ENCODE measurements at places on chromosomes 16 and 17.

GRCh38 chr16:57935904-57936303, 35.0 kb downstream of the CNGB1 start:
- DNase-seq = no peak

DNA sequence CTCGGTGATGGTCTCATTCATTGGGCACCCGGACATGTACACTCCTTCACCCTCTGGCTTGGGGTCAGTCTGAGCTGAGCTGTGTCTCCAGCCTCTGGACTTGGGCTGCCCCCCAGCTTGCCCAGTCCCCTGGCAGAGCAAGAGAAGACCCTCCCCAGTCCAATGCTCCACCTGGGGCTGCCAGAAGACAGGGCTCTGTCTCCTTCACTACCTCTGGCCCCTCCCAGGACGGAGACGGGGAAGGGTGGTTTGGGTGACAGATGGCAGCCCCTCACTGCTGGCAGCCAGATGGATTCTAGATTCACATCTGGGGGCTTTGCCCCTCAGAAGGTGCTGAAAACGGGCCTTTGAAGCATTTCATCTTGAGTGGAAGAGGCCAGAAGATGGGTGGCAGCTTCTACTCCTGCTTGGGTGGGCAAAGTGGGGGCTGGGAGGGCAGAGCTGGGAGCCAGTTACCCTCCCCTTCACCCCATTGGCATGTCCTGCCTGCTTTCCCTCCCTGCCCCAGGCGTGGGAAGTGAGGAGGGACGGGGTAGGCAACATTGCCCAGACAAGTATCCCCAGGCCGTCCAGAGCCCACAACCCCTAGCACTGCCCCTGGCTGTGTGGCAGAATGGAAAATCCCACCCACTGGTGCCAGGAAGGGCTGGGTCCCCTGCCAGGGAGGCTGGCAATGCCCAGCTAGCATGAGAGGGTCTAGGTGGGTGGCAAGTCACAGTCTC, 13.9 kb downstream of the NGFR start:
- no peak for DNase-seq

GRCh38 chr16:29714972-29715371, 30.8 kb downstream of the C16orf54 start:
- DNase-seq = no peak

DNA sequence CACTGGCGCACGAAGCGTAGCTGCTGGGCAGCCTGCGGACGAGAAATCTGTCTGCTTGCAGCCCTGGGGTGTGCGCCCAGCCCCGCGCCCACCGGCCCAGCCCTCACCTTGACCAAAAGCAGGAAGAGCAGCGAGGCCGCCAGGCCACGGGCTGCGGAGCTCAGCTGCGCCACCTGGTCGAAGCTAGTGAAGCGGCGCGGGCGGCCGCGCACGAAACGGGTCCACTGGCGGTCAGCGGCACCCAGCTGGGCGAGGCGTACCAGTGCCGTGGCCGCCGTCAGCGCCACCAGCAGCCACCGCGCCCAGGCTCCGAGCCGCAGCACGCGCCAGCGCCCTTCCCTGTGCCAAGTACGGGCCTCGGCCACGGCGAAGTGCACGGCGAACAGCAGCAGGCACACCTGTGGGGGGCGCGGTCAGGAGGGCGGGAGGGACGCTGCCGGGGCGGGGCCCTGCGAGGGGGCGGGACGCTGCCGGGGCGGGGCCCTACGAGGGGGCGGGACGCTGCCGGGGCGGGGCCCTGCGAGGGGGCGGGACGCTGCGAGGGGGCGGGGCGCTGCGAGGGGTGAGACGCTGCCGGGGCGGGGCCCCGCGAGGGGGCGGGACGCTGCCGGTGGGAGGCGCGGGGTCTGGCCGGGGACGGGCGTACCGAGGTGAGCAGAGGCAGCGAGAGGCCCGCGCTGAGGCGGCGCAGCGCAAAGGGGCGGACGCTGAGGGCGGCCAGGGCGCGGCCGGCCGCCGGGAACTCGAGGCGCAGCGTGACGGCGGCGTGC, 43.2 kb downstream of the TSC2 start:
- no peak for DNase-seq

GRCh38 chr16:88064011-88064888, 113.0 kb downstream of the BANP start:
- DNase-seq = no peak

DNA sequence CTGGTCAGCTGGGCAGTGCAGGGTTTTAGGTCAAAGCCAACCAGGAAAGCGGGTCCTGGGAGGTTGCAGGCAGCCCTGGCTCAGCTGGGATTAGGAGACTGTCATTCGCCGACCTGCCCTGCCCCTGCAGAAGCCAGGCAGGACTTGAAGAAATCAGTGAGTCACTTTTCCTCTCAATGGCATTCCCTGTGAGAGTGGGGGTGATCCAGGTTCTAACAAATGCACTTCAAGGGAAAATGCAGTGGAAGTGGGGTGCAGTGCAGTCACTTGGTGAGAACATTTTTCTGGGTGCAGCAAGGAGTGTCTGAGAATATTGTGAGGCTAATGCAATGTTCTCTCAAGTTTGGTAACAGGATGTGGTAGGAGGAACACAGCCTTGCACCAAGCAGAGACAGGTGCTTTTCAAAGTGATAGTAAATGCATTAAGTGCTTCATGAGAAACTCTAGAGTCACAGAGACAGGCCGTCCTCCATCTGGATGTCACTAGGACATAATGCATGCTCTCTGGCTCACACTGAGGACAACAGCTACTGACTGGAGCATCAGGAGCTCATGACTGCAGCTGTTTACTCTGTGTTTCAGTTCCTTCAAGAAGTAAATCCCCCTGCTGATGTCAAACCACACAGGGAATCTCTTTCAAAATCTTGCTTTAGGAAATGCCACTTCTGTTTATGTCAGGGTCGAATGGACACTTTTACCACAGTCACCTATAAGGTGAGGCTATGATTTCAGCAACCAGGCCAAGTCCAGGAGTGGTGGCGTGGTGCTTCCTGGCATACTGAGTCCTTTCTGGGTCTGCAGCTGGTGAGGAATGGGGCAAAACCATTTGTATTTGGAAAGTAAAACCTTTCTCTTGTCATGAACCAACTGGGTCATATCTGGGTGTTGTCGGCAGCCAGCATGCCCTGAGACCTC, 16.7 kb downstream of the CDK5R1 start:
- DNase-seq = no peak

GRCh38 chr17:39996162-39996561, 15.6 kb downstream of the PSMD3 start:
- no peak for DNase-seq

DNA sequence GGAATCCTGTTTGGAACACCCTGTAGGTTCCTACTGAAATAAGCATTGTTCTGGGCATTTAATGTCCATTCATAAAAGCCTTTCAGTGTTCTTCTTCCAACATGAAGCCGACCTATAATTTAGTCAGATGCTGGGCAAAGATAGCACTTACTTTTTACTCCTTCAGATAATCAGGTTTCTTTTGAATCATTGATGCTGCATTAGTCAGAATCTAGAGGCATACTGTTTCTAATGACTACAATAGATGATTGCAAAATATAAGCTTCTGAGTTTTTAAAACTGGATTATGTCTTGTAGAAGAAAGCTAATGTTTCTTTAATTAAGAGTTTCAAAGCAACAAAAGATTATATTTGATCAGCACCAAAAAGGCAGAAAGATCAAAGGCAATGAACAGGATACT, 16.0 kb downstream of the MMD start:
- DNase-seq = no peak

- no peak for DNase-seq
Observed at GRCh38 chr17:18037486-18037885, 1.5 kb downstream of the ATPAF2 start.

GRCh38 chr16:63737633-63738032, 1384.2 kb downstream of the CDH11 start:
- no peak for DNase-seq

GRCh38 chr17:32569171-32570080, 82.6 kb downstream of the CDK5R1 start:
- no peak for DNase-seq

DNA sequence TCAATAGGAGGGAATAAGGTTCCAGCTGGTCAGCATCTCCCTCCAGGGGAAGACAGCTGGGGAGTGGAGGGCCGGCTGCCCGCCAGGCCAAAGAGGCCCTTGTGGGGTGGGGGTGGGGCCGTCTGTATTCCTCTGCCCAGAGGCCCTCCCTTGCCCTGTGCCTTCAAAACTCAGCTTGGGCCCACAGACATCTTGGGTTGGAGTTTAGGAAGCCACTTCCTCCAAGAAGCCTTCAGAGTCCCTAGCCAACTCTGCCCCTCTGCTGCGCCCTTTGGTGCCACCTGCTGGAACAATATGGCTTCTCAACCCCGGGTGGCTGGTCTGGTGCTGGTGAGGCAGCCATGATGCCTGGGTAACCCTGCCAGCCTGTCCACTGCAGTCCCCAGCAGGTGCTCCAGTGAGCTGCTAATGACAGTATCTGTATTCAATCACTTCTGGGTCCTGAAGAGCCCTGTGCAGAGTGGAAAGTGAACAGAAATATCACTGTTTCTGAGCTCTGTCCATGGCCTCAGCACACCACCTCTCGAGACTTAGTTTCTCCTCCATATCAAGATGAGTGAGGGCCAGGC, 16.7 kb downstream of the HSD11B2 start:
- no peak for DNase-seq

DNA sequence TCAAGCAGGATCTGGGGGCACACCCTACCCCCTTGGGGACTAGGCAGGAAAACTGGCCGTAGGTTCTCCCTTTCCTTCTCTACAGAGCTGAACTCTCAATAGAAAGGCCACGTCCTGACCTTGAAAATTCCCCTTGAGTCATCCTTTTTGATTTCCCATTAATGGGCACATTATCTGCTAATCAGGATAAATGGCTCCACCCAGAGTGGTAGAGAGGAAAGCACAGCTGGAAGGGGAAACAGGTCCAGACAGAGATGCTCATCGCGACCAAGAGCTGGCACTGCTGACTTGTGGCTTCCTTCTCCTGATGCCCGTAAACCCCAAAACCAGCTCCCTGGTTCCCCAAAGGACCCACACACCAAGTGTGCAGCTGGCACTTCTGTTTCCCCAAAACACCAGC, 206.5 kb upstream of the CDH5 start:
- DNase-seq = peak; percentile 31

- DNase-seq = no peak
Observed at GRCh38 chr16:79097166-79097565, 503.4 kb downstream of the MAF start.

DNA sequence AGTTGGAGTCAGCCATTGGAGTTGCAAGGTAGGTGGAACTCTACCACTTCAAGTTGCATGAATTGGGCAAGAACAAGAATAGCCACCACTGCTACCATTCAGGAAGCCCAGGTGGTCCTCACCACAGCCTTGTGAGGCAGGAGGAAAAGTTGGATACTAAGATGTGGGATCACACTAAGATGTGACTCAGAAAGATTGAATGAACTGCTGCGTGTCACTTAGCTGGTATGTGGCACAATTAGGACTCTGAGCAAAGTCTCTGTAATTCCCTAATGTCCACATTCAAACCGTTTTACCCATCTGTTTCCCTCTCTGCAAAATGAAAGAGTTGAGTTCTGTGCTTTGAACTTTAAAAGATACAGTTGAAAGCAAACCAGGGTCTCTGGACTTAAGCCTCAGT, 44.7 kb upstream of the HS3ST3A1 start:
- DNase-seq = no peak

- no peak for DNase-seq
Observed at GRCh38 chr17:60506312-60506711, 19.7 kb downstream of the APPBP2 start.

DNA sequence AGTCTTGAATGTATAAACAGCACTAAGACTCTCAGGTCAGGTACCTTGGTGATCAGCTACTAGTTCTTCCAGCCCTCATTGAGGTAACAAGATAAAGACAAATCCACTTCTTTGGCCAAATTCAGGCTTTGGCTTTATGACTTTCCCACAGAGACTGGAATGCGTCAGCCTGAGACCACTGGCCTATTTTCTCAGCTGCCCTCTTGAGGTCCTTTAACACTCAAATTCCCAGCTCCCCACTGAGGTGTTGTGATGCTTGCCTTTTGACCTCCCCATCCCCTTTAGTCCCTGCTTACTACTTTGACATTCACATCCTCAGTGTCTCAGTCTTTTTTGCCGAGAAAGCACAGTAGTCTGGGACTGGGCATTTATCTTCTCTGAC, 10.6 kb downstream of the TNFAIP1 start:
- DNase-seq = no peak

GRCh38 chr17:43609613-43610385, 51.9 kb downstream of the MEOX1 start:
- no peak for DNase-seq

DNA sequence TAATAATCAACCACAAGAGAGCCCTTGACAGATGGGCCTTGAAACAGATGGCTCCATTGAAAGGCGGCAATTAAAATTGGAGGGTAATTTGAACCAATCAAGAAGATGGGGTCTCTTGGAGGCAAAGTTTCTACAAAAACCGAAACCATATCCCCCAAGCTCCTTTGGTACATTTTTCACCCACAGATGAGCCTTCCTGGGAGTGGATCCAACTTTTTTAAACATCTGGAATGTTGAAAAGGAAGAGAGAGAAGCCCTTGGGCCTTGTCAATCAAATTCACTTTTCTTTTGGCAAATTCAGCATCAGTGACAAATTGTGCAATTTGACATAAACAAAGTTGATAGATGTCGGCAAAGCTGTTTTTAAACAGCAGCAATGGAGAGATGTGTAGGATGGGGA, 13.2 kb upstream of the NUP93 start:
- no peak for DNase-seq

- no peak for DNase-seq
Observed at GRCh38 chr17:61380836-61381525, 18.7 kb upstream of the TBX2 start.

DNA sequence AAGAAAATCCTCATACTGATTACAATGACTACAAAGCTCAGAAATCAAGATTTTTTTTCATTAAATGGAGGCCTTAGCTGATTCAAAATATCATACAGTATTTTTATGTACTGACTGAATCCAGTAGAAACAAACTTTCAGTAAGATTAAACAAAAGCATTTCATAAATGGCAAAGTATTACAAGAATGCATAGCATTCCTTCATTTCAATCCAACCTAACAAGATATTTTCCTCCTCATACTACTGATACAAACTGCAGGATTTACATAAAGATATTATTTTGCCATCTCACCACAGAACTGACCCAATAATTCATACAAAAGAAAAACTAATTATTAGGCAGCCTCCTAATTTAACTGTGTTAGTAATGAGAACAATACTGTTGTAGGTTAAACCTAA, 6.2 kb upstream of the KANSL1 start:
- no peak for DNase-seq

- no peak for DNase-seq
Observed at GRCh38 chr17:59734226-59734625, 26.8 kb downstream of the VMP1 start.
